ENCODE measurements at places on chromosomes 16 and 17. TPM values are rescaled to one million over a fixed set of nuclear protein-coding genes. Genes with fewer than 3 reads are reported as not detected.

- H3K27me3 ChIP-seq, result peaks cover 29% of the 10 kb centered on the region
- no peak overlapping the region for H3K27ac ChIP-seq
- no peaks in the 10 kb centered on the region for H3K36me3 ChIP-seq
- DNase-seq, result no peak
Observed at GRCh38 chr17:40720899-40721298, 17.3 kb upstream of the KRT24 start.

- H3K4me3 ChIP-seq, result no peak overlapping the region
- peaks cover 38% of the 10 kb centered on the region for H3K36me3 ChIP-seq
- DNase-seq, result no peak
- no peak overlapping the region for H3K27ac ChIP-seq
Observed at GRCh38 chr17:82170412-82170961, 42.2 kb downstream of the CCDC57 start.

- peaks cover 10% of the 10 kb centered on the region for H3K27me3 ChIP-seq
- H3K4me3 ChIP-seq, result no peak overlapping the region
- no peaks in the 10 kb centered on the region for H3K36me3 ChIP-seq
Observed at GRCh38 chr16:48105456-48105855, 50.3 kb downstream of the ABCC12 start.

DNA sequence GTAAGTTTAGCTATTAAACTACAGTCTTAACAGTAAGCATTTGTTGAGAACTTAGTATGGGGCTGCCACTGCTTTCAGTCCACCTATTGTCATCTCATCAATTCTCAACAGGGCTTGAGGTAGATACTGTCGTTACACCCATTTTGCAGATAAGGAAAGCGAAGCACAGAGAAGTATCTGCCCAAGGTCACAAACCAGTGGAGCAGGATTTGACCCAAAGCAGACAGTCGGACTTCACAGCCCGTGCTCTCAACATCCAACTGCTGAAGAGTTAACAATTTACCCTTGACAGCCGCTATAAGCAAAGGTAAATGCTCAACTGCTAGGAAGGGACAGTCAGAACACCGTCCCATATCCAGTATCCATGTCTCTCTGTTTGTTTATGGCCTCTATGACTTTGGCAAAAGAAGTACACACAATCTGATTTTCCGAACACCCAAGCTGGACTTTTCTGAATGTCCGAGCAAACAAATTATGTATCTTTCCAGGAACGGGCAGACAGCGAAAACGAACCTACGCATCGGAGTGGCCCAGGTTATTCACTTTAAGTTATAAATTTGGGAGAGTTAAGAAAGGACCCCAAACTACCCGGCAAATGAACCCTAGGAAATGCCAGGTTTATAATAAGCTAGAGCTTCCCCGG, 1.2 kb downstream of the SIAH1 start:
- DNase-seq, result no peak
- peak overlapping the region; percentile 94 for H3K4me3 ChIP-seq
- H3K27ac ChIP-seq, result peak overlapping the region; percentile 88
- H3K36me3 ChIP-seq, result no peaks in the 10 kb centered on the region
- no peaks in the 10 kb centered on the region for H3K27me3 ChIP-seq

- no peak for DNase-seq
- peaks cover 22% of the 10 kb centered on the region for H3K4me1 ChIP-seq
- H3K27ac ChIP-seq, result peak overlapping the region; percentile 67
- no peak overlapping the region for H3K4me3 ChIP-seq
- H3K27me3 ChIP-seq, result no peaks in the 10 kb centered on the region
Observed at GRCh38 chr17:75010683-75011400, 1.6 kb upstream of the MRPL58 start.

SLC22A31 gene
- 0.71 TPM for total RNA-seq

QRICH2 gene
- 1.7 TPM for total RNA-seq

Data from activated T-helper 2 cell treated with anti-CD3 and anti-CD28 coated beads, Interferon-gamma antibody, Interleukin-2, Interleukin-4, amounts not matched to agents 10 μg/mL and 5 μg/mL and 100 μg/mL, durations not matched to agents 14 hours and 24 hours and 36 hours (primary cell).